ENCODE measurements at places on chromosomes 1 and 21. TPM values are rescaled to one million over a fixed set of nuclear protein-coding genes. Genes with fewer than 3 reads are reported as not detected.

DNA sequence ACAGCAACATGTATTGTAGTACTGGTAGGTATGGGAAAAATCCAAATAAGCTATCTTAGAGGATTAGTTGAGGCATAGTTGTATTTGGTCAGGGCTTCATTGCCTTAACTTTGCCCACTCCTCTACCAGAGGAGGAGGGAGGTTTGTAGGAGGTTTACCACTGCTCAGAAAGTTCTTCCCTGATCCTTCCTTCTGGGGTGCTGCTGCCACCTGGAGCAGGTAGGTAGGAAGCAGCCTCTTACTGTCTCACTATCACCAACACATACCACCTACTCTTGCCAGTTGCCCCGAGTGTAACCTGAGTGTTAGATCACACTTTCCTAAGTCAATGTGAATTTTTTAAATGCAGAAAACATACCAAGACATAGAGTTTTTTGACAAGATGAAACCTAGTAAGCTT is 24.1 kb upstream of the ZSWIM5 start:
- DNase-seq, result no peak

GRCh38 chr1:248782416-248783141 is 27.0 kb upstream of the LYPD8 start:
- DNase-seq, result no peak

- no peak for DNase-seq
These were observed 83.3 kb upstream of the SPATA6 start for GRCh38 chr1:48555271-48555670.

DNA sequence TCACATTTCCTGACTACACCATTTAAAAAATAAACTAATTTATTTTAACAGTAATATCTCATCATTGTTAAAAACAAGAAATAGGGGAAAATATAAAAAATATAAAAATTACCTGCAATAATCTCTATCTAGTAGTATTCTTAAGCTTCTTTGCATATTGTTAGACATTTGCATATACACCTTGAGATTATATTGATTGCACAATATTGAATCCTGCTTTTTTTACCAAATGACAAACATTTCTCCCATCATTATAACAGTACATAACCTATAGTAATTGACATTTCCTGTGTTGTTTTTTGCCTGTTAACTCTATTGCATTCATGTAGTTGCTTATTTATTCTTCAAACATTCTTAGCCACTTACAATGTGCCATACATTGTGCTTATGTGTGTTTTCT is 11.7 kb upstream of the CR1L start:
- DNase-seq, result no peak

Gene CDC7
- 0.50 TPM for polyA plus RNA-seq

Gene LYPD8
- not detected for polyA plus RNA-seq

Data from right cardiac atrium (tissue), 5 donors.